Thymus (tissue), 14 donors: ENCODE measurements at places on chromosomes 7 and 10.

DNA sequence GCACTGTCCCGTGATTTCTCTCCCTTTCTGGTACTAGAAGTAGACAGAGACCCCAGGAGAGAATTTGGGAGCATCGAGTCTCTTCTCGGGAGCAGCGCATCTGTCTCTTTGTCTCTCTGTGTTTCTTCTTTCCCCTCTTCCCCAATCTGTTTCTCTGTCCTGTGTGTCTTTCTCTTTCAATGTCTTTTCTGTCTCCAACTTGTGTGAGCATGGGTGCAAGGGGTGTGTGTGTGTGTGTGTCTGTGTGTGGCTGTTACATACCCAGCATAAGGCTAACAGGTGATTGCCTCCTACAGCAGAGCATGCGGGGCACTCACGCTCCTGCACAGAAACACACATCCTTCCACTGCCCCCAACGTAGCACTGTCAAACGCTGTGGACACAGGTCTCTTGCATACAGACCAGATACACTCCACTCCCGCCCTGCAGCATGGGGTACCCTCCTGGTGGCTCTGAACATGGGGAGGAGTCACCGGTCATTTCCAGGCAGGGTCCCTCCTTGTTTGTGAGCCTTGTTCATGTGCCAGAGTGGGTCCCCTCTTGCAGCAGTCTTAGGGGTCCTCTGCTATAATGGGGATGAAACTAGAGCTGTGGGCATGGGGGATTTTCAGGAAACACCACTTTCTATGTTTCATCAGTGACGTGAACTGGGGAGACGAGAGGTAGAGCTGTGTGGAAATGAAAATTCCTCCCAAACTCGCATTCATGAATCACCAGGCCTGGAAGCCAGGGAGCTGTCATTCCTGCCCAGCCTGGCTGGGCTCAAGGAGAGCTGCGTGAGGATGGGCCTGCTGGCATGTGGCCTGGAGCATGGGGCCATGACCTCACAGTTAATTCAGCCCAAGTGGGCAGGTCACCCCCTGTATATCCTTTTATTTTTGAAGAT is 980 bp downstream of the ADAMTS14 start:
- DNase-seq = no peak

DNA sequence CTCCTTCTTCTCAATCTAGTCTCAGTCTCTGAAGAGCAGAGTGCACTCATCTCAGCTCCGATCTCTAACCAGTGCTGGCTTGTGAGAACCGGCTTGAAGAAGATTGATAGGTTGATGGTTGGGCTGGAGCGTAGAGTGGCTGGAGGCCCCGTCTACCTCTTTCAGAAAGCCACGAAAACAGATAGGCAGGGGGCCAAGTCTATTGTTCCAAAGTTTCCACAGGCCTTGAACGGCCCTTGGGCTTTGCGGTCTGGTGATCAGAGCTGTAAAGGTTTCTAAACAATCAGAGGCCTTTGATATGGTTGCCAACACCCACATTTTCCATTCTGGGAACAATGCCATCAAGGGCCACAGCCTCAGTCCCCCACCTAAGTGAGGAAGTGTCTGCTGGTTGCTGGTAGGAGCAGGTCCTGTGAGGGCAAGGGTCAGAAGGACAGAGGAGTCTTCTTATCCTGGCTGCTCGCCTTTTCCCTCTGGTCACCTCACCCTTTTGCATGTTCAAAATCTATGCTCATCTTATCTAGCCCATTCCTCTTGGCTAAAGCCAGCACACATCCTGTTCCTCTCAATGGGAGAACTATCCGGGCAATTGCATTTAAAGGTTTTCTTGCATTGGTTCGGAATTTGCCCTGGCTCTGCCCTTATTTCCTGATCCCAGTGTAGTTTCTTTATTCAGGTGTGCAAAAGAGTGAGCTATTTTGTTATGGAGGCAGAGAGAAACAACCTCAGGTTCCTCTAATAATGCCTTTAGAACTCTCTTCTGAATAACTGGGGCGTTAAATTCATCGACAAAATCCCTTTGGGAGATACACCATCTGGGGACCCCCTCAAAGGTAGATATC is 70.3 kb upstream of the KMT2E start:
- peak; percentile 79 for DNase-seq

DNA sequence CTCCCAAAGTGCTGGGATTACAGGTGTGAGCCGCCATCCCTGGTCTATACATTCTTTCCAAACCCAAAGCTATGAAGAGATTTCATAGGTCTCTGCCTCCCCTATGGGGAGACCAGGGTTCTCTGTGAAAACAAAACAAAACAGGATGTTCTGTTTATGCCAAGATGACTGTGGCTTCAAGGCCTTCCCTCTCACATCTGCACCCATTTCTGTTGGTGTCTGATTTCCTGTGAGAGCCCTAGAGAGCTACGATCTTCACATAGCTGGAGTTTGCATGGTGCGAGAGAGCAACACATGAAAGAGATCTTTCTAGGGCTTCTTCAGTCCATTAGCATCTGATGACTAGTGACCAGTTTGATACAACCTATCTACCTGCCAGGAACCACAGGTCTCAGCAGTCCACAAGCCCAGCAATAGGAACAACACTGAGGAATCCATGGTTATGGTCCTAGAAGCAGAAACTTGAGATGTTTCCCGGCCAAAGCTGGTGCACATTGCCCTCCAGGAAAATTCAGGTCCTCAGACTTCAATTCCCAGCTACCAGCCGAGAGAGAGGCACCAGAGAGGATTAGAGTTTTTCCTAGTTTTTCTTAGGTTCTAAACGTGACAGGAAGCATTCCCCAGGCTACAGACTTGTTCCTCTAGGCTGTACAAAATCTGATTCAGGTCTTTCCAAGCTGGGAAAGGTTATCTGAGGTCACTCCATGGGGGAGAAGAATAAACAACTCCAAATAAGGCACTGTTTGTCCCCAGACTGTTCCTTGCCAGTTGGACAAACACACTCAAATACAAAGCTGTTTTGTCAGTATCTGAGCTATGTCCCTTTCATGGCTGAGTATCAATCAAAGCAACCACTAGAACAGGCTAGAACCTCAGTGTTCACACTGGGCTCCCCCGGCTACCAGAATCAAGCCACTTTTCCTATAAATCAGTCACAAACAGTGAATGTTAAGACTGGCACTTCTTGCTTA is 259.7 kb downstream of the CALN1 start:
- DNase-seq = peak; percentile 70

GRCh38 chr7:92748495-92748894 is 87.9 kb downstream of the CDK6 start:
- DNase-seq = no peak

DNA sequence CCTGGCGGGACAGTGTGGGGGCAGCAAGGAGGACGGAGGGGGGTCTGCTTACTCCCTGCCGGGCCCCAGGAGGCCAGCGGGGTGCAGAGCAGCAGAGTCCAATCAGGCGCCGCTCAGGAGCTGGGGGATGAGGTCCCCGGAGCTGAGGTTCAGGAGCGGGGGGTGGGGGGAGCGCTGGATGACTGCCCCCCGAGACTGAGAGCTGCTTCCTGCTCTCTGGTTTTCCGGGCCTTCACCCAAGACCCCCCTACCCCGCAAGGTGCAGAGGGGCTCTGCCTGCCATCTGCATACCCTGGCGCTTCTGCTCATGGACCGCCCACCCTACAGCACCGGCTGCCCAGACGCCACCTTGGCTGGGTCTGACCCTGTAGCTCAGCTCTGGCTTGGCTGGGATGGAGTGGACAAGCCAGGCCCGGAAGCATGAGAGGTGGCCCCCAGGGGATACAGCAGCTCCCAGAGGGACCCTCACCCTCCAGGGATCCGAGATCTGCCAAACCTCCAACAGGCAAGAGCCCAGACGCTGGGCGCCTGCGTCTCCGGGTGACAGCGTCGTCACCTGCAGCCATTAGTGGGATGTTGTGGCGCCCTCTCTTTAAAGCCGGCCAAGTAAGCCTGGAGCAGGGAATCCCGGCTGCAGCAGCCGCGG is 930 bp downstream of the KNDC1 start:
- DNase-seq = no peak

- DNase-seq = no peak
These were observed 3.1 kb downstream of the HPS6 start for GRCh38 chr10:102068216-102068615.

DNA sequence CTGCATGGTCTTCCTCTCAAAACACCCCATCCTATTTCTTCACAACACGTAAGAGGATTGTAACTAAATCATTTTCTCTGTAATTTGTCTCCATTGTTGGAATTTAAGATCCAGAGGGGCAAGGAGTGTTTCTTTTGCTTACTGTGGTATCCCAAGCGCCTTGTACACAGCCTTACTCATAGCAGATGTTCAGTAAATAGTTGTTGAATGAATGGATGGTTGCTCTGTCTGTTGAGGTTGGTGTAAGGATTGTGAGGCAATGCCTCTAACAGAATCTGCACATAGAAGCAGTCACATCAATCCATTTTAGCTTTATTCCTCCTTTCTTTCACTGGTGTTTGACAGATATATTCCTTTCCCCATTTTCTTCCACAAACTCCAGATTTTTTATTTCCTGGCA is 90.1 kb downstream of the ZNF365 start:
- DNase-seq = no peak

GRCh38 chr7:41206267-41206666 is 496.6 kb downstream of the INHBA start:
- no peak for DNase-seq

DNA sequence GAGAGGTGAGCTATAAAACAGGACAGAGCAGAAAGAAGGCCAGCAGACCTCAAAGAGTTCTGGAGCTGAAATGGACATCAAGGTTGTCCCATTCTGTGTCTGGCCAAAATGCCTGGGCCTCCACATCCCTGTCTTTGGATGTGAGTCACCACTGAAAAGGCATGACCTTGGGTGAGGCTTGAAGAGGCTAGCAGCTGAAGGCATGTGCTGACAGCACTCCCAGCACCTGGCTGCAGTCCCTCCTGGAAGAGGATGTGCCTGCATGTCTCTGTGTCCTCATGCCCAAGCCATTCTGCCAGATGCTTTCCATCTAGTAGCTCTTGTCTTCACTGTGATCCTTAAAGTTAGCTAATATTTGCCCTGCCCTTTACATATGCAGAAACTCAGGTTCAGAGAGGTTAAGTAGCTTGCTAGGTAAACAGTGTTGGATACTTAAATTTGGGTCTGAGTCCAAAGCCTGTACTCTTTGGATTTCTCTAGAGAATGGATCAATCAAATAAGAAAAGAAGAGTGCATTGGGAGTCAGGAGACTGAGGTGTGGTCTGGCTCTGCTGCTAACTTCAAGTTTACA is 35.8 kb downstream of the HECW1 start:
- DNase-seq = no peak

DNA sequence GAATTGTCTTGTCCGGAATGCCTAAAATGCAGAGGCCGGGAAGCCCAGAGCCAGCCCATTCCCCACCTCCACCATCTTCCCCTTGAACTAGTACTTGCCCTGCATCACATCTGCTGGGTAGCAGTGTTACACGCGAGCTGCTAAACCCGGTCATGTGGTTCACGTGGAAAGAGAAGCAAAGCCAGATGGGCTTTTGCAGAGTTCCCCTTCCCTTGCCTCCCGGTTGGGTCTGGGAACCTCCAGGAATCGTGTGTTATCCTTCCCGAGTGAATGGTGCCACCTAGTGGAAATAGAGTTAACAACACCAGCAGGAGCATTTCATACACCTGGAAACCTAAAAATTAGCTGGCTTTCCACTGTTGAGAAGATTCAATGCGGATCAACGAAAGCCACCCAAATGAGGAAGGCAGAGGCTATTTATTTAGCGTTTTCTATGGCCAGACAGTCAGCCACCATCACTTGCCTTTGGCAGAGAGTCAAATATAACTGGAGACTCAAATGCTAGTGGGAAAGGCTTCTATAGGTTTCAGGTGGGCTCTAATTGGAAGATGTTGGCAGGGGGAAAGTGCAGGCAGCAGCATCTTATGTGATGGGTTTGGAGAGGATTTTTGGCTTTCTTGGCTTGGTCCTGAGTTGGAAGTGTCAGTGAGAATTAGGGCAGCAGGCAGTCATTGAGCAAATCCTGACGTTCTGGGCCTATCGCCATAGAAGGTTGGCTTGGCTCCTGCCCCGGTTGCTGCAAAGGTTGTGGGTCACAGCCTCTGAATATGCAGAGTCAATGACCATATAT is 12.9 kb upstream of the DENND2A start:
- no peak for DNase-seq

- no peak for DNase-seq
These were observed 178.8 kb upstream of the ANKRD30A start for GRCh38 chr10:36946598-36946997.

DNA sequence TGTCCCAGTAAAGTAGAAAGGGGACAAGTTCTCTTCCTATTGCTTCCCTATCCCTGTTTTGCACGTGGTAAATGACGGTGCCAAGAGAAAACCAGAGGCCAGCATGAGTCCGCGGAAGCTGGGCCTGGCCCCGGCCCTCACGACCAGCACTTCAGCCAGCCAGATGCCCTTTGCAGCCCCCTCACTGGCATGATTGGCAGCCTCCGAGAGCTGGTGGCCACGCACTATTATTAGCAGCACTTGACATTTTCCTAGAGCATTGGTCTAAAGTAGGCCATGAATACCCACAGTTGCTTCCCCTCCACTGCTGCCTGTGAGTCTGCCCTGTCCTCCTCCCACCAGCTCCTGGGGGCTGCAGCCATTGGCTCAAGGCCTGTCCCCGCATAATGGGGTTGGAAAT is 369.1 kb downstream of the PLXNA4 start:
- no peak for DNase-seq

GRCh38 chr7:135386776-135387175 is 123.1 kb downstream of the CNOT4 start:
- no peak for DNase-seq

- no peak for DNase-seq
These were observed 137.5 kb upstream of the WDR11 start for GRCh38 chr10:120713573-120714205.

DNA sequence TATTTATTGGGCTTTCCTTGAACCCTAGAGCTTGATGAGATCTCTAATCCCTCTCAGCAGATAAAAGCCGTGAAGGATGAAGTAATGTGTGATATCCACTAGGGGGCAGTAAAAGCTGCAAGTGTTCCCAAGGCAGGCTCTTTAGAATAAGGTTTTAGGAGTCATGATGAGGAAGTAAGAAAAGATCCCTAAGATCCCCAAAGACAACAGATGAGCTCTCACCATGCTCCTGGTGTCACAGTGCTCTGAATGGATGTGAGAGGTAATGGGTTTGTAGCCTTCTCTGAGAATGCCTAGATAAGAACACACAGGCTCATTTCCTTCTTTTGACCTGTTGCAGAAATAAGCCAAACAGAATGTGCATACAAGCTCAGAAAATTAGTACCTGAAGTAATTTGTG is 70.4 kb upstream of the ITPRID1 start:
- DNase-seq = peak; percentile 13

DNA sequence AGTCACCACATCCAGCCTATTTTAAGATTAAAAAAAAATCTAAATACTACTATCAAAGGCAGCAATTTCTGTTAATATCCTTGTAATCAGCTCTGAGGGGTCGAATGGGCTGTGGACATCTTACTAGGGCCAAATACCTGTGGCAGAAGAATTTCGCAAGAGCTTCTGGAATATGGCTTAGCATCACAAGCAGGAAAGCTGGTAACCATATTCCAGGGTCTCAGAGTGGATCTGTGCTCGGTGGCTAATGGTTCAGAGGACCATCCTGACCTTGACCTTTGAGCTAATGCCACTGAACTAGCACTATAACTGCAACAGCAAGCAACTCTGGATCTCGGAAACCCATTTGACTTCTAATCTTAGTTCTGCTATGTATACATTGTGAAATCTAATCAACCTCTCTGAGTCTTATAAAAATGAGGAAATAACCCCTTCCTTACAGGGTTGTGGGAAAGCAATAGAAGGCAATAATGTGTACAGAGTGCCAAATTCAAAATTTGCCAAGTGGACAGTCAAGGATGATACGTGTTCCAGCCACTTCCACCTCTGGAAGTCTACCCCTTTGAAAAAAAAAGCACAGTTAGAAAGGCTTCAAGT is 65.5 kb downstream of the CYP26A1 start:
- DNase-seq = no peak

GRCh38 chr10:47451273-47451997 is 32.5 kb downstream of the ANXA8 start:
- no peak for DNase-seq
